CD4-positive, alpha-beta T cell treated with Interleukin-4 for 4 hours (primary cell): ENCODE measurements at places on chromosomes 2 and 18.

- no peak for DNase-seq
Measured at GRCh38 chr2:132951008-132951714, 281.2 kb upstream of the LYPD1 start.

GRCh38 chr2:67259556-67260342, 137.4 kb upstream of the ETAA1 start:
- DNase-seq, result no peak

- no peak for DNase-seq
Measured at GRCh38 chr2:206641226-206641625, 1.1 kb upstream of the FAM237A start.

DNA sequence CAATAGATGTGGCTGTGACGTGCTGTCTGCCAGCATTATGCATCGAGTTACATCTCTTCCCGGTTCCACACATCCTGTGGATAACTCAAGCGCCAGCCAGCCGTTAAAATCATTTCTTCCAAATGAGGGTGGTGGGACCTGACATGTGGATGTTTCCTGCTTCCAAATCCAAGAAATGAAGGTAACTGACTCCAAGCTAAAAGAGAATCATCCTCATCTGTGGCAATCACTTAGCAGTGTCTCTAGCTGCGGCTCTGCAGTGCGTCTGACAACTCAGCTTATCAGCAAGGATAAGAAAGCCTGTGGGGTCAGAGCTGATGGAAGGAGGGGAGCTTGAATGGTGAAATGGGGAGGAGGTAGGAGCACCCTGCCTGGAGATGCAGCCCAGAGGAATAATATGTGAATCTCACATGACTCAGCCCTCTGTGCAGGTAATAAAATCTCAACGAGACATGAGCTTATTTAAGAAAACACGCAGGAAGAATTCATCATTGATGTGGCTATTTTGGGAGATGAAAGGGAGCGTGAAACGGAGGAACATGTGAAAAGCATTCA, 382.2 kb upstream of the TRIB2 start:
- no peak for DNase-seq

- no peak for DNase-seq
Measured at GRCh38 chr2:239212121-239212928, 188.5 kb downstream of the HDAC4 start.
